ENCODE measurements at places on chromosomes 5 and 9.

DNA sequence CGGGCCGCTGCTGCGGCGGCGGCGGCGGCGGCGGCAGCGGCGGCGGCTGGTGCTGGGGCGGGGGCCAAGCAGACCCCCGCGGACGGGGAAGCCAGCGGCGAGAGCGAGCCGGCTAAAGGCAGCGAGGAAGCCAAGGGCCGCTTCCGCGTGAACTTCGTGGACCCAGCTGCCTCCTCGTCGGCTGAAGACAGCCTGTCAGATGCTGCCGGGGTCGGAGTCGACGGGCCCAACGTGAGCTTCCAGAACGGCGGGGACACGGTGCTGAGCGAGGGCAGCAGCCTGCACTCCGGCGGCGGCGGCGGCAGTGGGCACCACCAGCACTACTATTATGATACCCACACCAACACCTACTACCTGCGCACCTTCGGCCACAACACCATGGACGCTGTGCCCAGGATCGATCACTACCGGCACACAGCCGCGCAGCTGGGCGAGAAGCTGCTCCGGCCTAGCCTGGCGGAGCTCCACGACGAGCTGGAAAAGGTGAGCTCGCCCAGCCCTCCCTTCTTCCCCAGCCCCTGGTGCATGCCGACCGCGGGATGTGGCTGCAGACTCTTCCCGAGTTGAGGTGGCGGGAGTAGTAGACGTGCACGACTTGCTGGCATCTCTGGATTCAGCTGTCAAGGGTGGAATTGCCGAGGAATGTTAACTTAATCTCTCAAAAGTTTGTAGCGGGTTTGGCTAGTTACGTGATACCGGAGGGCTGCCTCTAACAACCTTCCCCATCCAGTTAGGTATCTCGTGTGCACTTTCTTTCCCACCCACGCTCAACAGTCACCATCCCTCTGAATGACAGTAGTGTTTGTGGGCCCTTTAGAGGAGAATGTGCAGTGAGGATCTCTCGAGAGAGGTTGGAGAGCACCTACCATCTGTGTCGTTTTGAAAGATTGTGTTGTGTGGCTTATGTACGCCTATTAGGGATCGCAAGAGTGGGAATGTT is 932 bp downstream of the SLC12A2 start:
- no peak for DNase-seq

DNA sequence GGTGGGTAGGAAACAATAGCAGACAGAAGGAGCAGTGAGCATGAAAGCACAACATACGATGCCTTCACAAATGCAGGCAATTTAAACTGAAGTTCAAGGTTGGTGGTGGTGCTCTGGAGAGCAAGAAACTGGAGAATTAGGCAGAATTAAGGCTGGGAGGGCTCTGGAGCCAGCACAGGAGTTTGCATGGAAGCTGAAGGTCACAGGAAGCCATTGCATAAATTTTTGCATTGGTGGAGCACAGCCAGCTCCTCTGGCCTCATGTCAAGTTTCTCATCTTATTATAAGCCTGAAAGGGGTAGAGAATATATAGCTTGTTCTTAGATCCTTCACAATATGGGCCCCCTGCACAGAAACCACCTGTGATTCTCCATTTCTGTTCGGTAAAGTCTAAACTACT is 207.4 kb downstream of the PAPPA start:
- no peak for DNase-seq

DNA sequence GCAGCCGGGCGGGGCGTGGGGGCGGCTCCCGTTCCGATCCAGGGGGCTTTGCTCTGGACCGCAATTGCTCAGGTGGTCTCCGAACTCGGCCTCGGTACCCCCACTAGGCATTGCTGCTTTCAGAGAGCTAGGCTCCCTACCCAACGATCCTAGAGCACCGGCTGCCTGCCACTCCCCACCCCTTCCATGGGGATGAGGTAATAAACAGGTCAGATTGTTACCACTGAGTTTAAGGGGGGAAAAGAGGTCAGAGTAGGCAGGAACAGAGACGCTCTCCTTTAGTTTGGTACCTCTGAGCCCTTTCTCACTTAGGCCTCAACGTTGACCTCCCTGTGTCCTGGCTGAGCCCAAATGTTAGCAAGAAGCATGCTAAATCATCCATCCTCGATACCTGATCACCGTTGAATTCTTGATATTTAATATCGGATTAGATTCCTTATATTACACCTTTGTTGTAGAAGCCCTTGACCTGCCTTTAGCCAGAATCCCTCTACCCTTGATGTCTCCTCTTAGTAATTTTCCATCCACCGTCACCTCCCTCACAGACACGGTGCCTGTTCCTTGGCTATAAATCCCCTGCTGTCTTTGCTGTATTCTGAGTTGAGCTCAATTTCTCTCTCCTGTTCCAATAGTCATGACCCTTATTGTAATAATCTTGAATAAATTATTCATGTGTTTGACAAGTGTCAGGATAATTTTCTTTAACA is 588 bp upstream of the PLPP1 start:
- DNase-seq = no peak

DNA sequence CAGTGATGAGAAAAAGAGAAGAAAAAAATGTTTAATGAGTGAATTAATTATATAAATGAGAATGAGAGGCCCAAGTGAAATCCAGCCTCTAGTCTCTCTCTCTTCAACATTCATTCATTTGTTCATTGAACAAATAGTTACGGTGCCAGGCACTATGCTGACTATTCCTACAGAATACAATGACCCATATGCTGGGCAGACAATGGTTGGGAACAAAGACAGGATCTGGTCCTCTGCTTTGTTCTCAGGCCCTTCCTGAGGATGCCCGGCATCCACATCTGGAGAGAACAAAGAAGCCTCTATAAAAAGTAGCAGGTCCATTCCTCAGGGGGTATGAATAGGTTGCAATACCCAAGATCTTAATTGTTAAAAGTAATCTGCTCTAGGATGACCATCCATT is 6.9 kb downstream of the ADAM19 start:
- DNase-seq = no peak

- DNase-seq = no peak
These were observed 4.2 kb upstream of the PTGES start for GRCh38 chr9:129757045-129757444.

DNA sequence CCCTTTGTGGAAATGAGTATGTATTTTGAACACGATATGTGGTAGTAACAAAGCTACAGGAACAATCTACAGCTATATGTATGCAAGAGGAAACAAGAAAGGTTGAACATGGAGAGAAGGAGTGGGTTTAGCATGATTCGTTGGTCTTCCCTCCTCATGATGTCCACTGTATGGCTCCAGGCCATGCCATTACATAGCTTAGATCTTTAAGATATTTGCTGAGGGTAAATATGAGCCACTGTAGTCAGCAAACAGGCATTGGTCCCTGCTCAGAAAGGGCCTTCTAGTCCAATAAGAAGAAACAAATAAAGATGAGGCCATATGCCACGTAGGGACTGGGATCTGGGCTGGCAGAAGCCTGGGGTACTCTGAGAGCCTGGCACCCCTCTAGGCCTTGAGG is 543.2 kb upstream of the SGCD start:
- no peak for DNase-seq

GRCh38 chr5:62650197-62650596 is 71.6 kb downstream of the LRRC70 start:
- DNase-seq = no peak

All from brain microvascular endothelial cell (primary cell).